ENCODE measurements at places on chromosomes 7 and 10.

GRCh38 chr10:74445493-74445892 lies 294.5 kb downstream of the ADK start:
- no peak for DNase-seq

- DNase-seq: no peak
Measured at GRCh38 chr7:135077642-135078041, 70.2 kb upstream of the TMEM140 start.

DNA sequence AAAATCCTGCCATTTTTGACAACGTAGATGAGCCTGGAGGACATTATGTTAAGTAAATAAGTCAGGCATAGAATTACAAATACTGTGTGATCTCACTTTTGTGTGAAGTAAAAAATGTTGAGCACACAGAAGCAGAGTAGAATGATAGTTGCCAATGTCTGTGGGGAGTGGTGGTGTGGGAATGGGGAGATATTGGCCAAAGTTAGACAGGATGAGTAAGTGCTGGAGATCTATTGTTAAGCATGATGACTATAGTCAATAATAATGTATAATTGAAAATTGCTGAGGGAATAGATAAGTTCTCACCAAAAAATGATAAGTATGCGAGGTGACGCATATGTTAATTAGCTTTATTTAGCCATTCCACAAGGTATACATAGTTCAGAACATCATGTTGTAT lies 92.0 kb downstream of the GPR85 start:
- no peak for DNase-seq

DNA sequence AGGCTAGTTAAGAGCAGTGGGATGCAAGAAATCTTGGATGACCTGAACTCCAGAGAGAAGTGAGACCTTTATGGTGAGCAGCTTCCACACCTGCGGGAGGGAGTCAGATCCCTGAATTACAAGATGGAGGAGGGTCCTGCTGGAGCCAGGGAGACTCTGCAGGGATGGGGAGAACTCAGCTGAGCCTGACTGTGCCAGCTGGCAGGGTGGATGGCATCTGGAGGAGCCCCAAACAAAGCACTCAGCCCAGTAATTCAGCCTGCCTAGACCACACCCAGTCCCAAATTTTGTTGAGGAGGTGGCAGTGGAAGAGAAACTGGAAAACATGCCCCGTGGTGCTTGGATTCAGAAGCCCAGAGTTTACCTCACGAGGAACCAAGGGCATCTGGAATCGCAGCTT lies 208.2 kb downstream of the WDR11 start:
- no peak for DNase-seq

DNA sequence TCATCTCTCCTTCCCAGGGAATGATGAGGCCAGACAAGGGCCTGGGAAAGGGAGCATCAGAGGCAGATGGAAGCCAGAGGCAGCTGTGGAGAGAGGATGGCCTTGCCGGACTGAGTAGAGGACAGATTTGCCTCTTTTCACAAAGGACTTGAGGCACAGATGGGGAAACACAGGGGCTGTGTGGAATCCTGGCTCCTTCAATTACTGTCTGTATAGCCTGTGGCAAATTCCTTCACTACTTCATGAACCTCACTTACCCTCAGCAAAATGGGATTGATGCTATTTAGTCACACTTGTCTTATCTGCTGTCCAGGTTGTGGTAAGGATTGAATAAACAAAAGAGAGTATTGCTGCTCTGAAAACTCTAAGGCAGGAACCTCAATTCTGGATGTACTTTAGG lies 40.3 kb downstream of the SLC25A28 start:
- DNase-seq: no peak

Data from immature natural killer cell (primary cell).